ENCODE measurements at places on chromosomes 11 and 22.
A peak's percentile ranks its signal among the peaks of the same experiment; 100 is the strongest.

DNA sequence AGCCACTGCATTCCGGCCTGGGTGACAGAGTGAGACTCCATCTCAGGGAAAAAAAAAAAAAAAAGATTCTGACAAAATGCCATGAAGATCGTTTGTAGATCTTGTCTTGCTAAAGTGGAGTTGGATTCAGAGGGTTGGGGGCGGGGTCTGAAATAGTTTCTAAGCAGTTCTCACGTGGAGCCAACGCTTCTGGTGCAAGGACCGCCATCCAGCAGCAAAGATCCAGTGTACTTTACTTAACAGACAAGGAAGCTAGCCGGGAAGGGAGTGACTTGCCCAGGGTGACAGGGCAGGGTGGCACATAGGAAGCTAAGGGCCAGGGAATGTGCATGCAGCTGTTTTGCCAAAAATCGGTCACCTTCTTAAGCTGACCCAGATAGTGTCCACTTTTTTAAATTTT, 27.4 kb downstream of the APOL1 start:
- no peak for DNase-seq

DNA sequence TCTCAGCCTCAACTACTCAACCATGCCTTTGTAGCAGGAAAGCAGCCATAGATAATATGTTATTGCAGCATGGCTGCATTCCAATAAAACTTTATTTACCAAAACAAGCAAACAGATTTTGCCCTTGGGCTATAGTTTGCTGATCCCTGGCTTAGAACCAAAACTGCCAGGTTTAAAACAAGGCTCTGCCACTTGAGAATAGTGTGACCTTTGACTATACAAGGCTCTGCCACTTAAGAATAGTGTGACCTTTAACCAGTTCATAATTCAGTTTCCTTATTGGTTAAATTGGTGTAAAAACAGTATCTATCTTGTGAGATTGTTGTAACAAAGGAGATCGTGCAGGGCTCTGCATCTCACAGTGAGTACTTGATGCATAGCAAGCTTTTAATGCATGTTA, 217.3 kb upstream of the MTNR1B start:
- DNase-seq = no peak

GRCh38 chr22:17172029-17172833, 13.2 kb upstream of the HDHD5 start:
- DNase-seq = no peak

GRCh38 chr22:29742326-29742725, 22.5 kb downstream of the CABP7 start:
- no peak for DNase-seq

DNA sequence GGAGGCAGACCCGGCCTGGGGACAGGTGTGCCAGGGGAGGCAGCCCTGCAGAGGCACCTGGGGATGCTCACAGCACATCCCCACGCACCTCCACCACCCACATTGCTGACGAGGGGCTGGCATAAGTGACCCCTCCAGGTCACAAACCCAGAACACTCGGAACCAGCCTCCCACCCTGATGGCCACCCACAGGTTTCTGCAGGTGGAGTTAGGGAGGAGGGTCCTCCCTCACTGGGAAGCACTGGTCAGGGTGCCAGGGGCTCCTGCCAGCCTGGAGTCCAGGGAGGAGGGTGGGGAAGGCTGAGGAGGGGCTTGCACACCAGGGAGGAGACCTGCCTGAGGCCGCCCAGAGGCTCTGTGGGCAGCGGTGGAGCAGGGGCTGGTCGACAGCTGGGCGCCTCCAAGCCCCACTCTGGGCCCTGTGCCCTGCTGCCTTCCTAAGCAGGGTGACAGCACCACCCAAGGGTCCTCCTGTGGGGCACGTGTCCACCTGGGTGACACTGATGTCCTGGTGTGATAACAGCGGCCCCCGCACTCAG, 51.0 kb upstream of the CARS1 start:
- no peak for DNase-seq

- DNase-seq = no peak
These were observed 77.5 kb downstream of the EFCAB6 start for GRCh38 chr22:43734370-43735150.

DNA sequence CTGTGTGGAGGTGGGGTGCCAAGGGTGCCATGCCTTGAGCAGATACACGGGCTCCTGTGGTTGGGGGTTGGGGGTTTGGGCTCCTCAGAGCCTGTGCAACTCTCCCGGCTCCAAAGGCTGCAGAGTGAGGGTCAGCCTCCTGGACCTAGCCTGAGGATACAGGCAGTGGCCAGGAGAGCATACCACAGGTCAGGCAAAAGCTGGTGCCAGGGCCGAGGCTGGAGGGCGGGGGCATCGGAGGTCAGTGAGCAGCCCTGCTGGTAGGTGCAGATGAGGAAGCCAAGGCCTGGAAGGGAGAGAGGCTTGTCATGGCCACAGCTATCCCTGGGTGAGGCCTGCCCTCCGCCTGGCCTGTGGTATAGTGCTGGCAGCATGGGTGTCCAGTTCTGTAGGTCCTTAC, 25.6 kb upstream of the DGCR8 start:
- DNase-seq = no peak

- DNase-seq = no peak
These were observed 14.4 kb downstream of the EMID1 start for GRCh38 chr22:29219881-29220670.

- no peak for DNase-seq
These were observed 18.9 kb downstream of the MYRF start for GRCh38 chr11:61771195-61771894.

GRCh38 chr11:84922836-84923235, 704.3 kb downstream of the DLG2 start:
- no peak for DNase-seq

DNA sequence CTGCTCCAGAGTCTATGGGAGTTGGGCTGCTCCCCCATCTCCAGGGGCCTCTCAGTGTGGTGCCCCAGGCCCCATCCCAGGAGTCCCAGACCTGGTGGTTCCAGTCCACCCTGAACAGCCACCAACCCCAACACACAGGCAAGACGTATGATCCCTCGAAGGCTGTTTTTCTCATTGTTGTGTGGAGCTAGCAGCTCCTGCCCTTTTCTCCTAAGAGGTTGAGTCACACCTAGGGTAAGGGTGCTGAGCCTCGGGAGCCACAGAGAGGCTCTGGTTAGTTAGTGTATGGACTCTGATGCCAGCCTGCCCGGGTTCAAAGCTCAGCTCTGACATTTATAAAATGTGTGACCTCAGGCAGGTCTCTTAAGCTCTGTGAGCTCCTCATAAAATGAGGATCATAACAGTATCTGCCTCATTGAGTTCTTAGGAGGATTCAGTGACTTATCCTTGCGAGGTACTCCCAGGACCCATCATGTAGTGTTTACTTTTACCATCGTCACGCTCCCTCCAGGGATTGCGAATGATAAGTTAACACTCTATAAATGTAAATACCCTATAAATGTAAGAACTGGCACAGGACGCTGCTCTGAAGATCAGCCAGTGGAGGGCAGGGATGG, 47.2 kb downstream of the FBLN1 start:
- no peak for DNase-seq

DNA sequence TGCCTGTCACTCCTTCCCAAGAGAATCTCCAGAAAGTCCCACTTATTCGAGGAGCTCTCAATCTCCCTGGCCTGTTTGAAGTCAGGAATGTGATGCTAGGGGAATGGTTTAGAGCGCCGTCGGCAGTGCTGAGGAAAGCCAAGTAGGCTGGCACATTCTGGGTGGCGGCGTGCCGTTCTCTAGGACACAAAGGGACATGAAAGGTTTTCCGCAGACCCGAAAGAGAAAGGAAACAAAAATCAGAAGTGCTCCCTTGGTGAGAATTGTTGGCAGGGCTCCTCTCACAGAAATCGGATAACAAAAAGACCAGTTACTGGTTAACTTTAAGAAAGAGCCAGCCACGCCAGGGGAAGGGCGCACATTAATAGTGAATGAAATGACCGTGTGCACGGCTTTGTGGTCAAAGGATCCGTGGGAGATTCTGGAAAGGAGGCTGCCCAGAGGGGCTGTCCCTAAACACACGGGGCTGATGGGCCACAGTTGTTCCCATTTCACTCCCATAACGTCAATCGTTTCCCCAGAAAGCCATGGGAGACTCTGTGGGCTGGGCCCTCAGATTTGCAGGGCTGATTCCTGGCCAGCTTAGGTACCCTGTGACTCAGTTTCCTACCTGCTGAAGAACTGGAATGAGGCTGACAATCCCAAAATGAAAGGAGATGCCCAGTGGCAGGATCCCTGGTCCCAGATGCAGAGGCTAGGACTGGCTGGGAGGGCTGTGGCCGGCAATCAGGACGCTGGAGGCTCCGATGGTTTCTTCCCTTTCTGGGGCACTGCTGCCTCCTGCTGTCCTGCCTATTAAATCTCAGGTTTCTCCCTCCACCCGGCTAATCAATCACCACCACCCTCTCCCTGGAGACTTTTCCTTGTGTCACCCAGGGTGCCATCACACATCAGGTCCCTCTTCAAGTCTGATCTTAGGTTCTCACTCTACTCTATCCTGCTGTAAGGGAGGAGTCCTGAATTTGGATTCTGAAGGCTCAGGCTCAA, 82.3 kb downstream of the RCN1 start:
- peak; percentile 24 for DNase-seq

DNA sequence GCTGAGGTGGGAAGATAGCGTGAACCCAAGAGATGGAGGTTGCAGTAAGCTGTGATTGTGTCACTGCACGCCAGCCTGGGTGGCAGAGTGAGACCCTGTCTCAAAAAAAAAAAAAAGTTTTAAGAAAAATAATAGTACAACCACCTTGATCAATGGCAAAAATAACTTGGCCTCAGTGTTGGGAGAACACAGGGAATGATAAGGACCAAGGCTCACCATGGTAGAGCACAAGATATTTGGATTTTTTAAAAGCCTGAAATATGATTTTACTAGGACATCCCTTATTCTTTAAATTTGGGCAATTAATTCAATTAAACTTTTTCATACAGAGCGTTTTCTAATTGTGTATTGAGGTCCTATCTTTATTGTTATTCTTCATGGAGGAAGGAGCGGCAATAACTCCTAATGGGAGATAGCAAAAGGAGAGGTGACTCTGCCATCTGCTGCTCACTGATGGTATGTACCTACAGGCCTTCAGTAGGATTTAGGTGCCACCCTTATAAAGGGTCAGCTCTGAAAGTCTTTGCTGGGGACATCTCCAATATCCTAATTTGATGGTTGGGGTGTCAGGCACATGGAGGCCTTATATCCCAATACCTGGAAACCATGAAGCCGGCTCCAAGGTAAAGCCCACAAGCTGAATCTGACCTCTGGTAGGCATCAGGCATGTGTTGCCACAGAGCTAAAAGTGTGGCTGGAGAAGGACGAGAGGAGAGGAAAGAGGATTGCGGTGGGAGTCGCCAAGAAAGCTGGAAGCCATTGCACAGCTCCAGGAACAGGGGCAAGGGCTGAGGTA, 21.9 kb upstream of the POLD3 start:
- peak; percentile 22 for DNase-seq

DNA sequence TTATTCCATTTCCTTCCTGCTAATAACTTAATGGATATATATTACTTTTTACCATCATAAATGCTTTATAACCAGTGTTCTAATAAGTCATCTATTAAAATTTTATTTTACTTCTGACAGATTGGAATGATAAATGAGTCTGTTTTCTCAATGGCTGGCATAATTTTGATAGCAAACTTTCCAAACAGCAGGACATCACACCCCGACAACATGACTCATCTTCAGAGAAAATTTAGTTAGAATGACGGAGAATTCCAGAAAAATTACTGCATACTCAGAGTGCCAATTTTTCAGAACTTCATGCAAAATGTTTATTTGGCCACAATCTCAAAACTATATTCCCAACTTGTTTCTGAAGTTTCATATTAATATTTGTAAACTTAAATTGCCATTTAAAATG, 174.4 kb downstream of the SWAP70 start:
- DNase-seq = no peak
